ENCODE measurements at places on chromosomes 6 and 20.
A peak's percentile ranks its signal among the peaks of the same experiment; 100 is the strongest.

DNA sequence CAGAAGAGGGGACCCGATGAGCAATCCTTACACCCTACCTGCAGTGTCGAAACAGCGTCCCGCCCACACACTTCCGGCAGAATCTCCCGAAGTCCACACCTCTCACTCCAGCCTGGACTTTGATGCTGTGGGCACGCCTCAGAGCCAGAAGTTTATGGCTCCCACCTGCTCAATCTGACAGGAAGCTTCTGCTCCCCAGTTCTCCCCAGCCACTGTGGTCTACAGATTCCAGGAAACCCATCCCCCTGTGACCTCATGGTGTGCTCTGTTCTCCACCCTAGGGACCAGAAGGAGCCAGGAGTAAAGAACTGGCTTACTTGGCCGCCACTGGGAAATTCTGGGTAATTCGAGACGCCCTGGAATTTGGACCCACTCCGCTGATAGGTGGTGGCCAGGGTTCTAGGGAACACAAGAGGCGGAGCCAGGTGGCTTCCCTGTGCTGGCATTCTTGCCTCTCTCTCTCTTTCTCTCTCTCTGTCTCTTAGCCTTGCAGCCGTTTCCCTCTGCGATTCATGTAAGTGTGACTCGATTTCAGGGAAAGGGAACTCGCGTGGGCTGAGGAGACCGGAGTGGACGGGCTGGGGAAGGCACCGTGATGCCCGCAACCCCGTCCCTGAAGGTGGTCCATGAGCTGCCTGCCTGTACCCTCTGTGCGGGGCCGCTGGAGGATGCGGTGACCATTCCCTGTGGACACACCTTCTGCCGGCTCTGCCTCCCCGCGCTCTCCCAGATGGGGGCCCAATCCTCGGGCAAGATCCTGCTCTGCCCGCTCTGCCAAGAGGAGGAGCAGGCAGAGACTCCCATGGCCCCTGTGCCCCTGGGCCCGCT is at the start of gene TRIM15:
TSS of gene TRIM15 (plus strand) at position 457 of the 828 bp plus-strand sequence. CDS start at position 596, 139 bp downstream.
- DNase-seq: no peak

- DNase-seq: peak; percentile 97
Observed at GRCh38 chr6:116447496-116448011, 13.6 kb upstream of the CALHM6 start.

DNA sequence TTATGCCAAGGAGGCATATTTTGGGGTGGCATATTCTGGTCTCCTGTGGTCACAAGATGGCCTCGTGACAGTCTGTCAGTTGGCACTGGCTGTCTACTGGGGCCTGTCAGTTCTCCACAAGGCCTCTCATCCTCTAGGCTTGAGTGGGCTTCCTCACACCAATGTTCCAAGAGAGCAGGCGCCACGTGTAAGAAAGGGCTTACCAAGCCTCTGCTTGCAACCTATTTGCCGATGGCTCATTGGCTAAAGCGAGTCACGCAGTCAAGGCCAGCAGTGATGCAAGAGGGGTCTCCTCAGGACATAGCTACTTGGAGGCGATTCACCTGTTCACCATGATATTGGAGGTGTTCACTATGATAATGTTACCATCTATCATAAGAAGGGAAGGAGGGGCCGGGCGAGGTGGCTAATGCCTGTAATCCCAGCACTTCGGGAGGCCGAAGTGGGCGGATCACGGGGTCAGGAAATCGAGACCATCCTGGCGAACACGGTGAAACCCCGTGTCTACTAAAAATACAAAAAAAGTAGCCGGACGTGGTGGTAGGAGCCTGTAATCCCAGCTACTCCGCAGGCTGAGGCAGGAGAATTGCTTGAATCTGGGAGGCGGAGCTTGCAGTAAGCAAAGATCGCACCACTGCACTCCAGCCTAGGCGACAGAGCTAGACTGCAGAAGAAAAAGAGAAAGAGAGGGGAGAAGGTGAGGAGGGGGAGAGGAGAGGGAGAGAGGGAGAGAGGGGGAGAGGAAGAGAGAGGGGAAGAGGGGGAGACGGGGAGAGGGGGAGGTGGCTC is 35.3 kb downstream of the C6orf52 start:
- DNase-seq: no peak

DNA sequence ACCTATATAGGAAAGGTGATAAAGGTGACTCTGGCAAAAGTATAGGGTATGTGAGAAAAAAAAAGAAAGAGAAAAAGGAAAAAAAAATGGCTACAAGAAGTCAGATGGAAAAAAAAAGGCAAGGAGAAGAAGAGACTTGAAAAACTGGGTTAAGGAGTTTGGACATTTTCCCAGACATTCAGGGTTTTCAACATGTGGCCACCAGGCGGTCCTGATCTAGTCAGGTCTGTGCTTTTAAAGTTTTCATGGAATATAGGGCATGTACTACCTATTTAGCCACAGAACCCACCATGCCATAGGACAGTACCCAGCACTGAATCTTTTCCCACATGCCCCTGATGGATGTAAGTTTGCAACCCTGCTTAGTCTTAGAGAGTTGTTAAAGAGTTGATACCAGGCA is 433.7 kb downstream of the MAFB start:
- no peak for DNase-seq

- no peak for DNase-seq
Observed at GRCh38 chr6:148524976-148525375, 182.3 kb downstream of the SASH1 start.

DNA sequence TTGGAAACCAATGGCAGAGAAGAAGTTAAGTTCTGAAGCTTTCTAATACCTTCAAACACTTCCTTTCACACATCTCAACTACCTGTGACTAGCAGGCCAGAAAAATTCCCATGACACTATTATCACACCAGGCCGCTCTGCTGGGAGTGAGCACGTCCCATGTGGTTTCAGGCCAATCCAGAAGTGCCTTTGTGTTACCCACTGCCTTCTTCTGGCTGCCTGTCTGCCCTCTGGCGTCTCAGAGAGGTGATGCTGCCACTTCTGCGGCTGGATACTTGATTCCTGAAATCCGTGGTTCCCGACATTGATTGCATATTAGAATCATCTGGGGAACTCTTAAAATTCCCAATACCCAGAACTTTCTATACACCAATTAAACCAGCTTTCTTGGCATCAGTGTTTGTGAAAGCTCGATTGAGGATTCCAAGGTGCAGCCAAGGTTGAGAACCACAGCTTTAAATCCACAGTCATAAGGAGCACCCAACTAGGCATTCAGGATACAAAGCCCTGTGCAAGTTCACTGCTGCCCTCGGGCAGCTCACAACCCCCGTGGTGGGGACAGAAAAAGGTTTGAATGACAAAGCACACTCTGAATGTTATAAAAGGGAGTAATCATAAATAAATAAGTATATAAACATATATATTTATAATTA is 65.6 kb downstream of the STMND1 start:
- DNase-seq: no peak

- DNase-seq: no peak
Observed at GRCh38 chr6:38846844-38847243, 131.7 kb downstream of the DNAH8 start.

- no peak for DNase-seq
Observed at GRCh38 chr6:89970609-89971337, 76.5 kb downstream of the GJA10 start.

GRCh38 chr6:106053484-106054205 is 32.5 kb upstream of the PRDM1 start:
- DNase-seq: no peak

DNA sequence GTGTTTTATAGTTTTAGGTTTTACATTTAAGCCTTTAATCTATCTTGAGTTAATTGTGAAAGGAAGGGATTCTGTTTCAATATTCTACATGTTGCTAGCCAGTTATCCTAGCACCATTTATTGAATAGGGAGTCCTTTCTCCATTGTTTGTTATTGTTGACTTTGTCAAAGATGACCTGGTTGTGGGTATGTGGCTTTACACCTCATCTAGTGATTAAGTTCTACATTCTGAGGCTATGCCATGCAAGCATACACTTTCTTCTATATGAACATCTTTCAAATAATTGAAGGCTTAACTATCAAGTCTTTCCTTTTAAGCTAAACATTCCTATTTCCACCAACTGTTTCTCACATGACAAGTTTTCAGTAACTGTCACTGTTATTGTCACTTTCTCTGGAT is 46.1 kb downstream of the ME1 start:
- no peak for DNase-seq

- peak; percentile 5 for DNase-seq
Observed at GRCh38 chr6:6631534-6632276, 43.2 kb downstream of the LY86 start.

DNA sequence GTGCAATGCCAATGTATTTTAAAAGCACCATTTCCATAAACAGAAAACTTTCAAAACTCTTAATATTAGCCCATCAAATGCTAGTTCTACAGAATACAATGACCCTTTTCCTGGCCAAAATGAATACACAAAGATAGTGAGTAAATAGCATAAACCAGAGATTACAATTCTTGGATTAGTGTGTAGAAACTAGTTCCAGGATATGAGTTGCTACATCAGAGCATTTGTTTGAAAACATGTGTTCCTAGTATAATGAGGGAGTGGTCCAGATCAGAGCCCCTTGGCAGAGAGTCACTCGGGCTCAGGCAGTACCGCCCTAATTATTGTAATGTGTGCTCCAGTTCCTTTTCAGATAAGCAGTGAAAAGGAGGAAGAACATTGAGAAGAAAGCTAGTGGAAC is 63.7 kb upstream of the COL21A1 start:
- no peak for DNase-seq

DNA sequence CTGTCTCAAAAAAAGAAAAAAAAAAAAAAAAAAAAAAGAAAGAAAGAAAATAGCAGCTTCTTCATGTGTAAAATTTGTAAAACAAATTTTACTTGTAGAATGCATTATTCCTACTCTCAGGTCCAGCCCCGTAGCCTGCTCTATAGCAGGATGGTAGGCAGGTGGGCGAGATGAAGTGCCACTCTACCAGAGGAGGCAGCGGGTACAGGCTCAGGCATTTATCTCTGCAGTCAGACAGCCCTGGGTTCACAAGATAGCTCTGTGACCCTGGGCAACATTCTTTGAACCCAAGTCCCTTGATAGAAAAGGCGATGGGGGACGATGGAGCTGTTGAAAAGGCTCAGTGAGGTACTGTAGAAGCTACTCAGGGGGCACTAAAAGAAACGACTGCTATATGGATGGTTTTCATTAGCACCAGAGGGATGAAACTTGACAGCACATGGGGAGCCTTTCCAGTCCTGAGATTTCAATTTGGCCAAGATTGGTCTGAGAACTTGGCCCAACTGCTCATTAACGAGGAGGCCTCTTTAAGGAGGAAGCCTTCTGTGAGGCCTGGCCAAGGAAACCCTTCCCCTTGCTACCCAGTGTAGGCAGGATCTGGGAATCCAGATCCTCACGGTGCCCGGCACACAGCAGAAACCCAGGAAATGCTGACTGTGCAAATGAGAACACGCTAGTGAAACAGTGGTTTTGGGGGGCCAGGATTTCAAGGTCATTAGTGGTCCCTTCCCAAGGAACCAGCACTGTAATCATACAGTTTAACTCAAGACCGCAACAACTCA is 63.1 kb downstream of the MYH7B start:
- DNase-seq: no peak

- no peak for DNase-seq
Observed at GRCh38 chr6:112590326-112590725, 243.2 kb downstream of the RFPL4B start.

DNA sequence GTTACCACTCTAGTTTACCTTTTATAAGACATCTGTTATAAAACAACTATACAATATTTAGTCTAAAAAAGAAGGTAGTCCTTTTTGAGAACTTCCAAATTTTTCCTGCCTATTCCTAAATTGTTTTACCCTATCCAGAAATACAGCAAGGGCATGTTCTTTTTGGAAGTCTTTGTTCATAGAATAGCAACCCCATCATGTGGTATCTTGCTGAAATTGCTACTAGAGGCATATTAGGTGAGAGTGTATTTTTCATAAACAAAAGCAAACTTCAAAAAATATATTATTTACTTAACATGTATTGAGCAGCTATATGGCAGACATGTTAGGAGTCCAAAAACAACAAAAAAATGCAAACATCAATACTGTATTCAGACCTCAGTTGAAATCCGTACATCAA is 371.8 kb upstream of the NRSN1 start:
- no peak for DNase-seq

DNA sequence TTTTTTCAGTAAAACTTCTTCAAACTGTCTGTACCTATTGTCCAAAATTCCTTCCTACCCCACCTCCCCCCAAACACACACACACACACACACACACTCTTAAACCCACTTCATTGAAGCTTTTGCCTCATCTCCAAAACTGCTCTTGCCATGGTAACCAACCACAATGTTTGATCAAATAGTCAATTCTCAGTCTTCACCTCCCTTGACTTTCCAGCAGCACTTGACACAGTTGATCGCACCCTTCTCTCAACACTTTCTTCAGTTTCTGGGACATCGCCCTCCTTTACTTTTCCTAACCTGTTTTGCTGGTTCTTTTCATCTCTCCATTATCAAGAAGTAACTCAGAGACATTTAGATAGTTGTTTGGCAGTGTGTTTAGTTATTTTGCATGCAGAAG is 71.5 kb upstream of the COL21A1 start:
- no peak for DNase-seq

DNA sequence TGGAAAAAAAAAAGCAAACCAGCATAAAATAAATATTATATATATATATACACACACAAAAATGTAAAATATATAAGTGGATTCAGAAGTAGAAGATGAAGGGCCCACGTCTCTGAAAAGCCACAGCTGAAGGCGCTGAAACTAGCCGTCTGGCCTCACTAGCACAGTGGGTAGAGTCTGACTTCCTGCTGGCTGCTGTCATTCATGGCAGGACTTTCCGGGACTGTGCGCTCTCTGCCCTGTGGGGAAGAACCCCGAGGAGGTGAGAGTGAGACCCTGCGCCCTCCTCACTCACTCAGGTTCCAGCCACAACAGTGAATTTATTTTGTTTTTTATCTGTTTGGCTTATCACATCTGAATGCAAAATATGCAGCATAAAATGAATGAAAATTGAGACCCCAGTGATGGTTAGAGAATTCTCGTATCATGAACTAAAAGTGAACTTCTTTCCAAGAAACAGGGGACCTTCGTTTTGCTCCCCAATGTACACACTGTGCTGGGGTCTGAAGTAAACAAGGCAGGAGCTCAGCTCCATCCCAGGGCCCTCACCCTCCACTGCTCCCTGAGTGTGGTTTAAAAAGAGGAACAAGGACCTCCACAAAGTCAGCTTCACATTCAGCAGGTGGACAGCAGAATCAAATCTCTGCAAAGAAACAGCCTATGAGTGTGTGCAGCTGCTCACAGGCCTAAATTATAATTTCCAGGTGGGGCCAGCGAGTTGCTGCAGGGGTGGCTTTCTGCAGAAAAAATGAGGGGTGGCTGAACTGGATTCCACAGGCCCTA is 1.3 kb upstream of the RAMACL start:
- no peak for DNase-seq

- no peak for DNase-seq
Observed at GRCh38 chr6:83735461-83735860, 26.6 kb upstream of the SNAP91 start.

GRCh38 chr20:2108987-2109386 is 7.4 kb downstream of the STK35 start:
- peak; percentile 44 for DNase-seq

GRCh38 chr6:141164042-141164743 is 968.5 kb upstream of the GJE1 start:
- DNase-seq: no peak

GRCh38 chr6:47428746-47429664 is 48.6 kb upstream of the CD2AP start:
- no peak for DNase-seq
